Activated T-helper 9 cell treated with anti-CD3 and anti-CD28 coated beads, Interleukin-2, amount 50 U/mL, for 16 hours (primary cell): ENCODE measurements at places on chromosomes 6 and 20.

GRCh38 chr20:33640287-33640686 lies 21.8 kb upstream of the C20orf144 start:
- no peak for DNase-seq

- no peak for DNase-seq
Observed at GRCh38 chr6:139378882-139379341, 4.5 kb upstream of the CITED2 start.

- DNase-seq, result no peak
Observed at GRCh38 chr6:109769213-109769612, 78.1 kb downstream of the FIG4 start.

DNA sequence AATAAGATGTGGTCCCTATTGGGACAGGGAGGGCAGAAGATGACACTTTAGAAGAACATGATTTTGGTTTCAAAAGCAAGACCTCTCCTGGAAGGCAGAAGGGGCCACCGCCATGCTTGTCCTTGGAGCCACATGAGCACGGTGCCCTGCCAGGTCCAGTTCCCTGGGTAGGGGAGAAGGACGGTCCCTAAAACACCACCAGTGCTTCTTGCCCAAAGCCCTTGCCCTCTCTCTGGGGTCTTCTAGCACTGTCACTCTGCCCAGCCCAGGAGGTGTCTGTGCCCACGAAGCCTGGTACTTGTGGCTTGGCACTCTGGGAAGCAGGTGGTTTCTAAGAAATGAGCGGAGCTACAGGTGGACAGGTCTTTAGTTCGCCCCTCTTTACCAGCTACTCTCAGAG lies 46.0 kb downstream of the PLCG1 start:
- DNase-seq, result no peak

DNA sequence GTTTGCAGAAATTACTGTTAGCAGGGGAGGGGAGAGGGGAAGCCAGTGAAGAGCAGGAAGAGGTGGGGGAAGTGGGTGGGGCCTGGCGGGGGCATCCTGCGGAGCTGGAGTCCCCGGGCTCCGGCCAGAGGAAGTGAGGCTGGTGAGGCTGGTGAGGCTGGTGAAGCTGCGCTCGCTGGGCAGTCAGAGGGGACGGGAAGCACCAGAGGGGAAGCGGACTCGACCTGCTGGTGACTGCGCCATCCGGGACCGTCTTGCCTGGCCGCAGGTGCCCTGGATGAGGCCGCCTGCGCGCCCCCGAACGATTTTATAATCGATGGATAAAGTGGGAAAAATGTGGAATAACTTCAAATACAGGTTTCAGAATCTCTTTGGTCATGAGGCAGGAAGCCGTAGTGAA lies 635.3 kb upstream of the MARCKS start:
- DNase-seq, result no peak

GRCh38 chr6:112761740-112762139 lies 414.6 kb downstream of the RFPL4B start:
- no peak for DNase-seq
